ENCODE measurements at places on chromosomes 4 and X.

DNA sequence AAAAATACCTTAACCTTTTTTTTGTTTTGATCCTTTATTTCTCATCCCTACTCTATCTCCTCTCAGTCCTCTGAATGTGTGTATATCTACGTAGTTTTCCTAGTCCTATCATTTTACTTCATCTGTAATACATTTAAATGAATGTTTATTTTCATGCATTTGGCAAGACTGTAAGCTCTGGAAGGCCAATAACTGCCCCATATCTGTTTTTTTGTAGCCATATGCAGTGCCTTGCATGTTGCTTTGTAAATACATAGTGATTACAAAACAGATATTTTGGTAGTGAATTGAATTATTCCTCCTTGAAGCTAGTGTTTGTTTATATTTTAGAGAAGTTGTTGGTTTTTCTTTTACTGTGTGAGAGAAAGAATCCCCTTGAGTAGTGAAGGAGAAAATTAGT lies 450.2 kb downstream of the PCDH18 start:
- no peak for DNase-seq

DNA sequence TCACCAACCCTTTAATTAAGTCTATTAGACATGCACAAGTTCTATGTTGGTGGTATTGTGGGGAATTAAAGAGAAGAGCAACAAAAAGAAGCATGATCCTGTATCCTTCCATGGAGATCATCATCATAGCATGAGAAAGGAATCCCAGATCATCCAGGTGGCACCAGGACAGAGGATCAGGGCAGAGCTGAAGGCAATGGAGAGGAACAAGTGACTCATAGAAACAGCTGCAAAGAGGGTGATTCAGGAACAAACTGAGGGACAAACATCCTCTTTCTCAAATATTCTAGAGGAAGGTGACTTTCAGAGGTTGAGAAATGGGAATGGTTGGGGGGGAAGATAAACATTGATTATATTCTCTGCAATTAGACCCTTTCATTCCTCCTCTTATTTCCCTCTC lies 105.5 kb upstream of the OTUD4 start:
- DNase-seq, result no peak

- no peak for DNase-seq
These were observed 30.3 kb downstream of the INPP4B start for GRCh38 chr4:142815834-142816233.

- no peak for DNase-seq
These were observed 63.2 kb downstream of the SEPSECS start for GRCh38 chr4:25096981-25097443.

DNA sequence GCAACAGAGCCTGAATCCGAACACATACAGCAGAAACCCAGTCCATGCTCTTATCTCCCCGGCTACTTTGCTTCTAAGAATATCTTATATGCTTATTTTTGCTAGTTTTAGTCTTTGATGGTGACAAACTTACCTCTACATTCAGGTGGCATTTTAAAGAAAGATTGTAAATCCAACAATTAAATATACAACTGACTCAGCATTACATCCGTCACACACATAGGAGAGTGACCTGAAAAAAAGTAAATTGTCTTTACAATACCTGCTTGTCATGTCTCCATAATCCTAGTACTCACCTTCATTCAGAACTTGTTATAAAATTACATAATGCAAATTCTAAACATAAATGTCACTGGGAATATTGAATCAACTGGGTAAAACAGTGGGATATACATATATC lies 30.6 kb upstream of the BMP3 start:
- DNase-seq, result no peak

- DNase-seq, result no peak
These were observed 7.2 kb downstream of the SMS start for GRCh38 chrX:21947671-21948070.

DNA sequence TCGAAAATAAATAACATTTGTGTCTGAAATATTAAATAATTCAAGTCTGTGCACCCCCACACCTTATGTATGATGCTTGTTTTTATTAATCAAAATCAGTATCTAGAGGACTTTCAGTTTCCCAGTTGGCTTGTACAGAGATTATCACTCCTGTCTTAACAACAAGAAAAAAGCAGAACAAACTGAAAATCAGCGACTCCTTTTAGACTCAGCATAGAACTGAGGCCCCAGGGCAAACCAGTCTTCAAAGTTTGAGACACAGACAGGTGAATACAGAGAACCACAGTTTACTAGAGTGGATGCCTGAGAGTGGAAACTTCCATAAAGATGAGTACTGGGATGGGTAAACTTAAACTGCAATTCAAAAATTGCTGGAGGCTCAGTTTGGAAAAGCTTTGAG lies 142.8 kb upstream of the KLF8 start:
- no peak for DNase-seq

- no peak for DNase-seq
These were observed 109.9 kb upstream of the PTPN13 start for GRCh38 chr4:86484241-86484640.

GRCh38 chr4:53595204-53595603 lies 3.9 kb upstream of the LNX1 start:
- DNase-seq, result no peak

DNA sequence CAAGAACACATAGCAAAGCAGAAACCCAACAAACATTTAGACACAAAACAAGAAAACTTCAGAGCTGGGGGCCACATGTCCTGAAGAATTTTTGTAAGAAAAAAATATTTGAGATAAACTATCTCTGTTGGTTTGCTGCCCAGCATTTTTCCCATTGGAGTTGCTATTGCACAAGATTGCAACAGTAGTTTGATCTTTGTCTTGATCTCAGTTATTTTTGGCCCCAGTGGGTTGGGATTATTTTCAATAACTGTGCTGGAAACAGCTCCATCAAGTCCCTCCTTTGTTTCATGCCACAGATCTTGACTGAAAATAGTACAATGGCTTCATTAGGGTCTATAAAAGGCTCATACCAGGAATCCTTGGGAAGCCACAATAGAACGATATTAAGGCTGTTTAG lies 103.8 kb upstream of the RAI2 start:
- DNase-seq, result no peak

- no peak for DNase-seq
These were observed 29.9 kb upstream of the GAB1 start for GRCh38 chr4:143306788-143307187.

DNA sequence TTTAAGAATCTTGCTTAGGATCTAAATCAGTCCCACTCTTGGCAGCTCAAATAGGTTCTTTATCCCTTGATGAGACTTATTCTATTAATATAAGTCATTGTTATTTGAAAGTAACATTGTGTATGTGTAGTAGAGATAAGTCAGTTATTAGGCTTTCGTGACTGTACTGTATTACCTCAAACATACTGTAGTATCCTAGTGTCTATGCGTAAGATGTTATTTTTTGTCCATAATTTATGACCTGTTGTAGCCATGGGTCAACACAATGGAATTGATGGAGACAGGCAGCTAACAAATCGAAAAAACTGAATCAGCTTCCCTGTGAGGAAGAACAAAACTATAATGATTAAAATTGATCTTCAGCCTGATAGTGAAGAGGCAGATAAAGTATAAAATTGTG lies 41.8 kb downstream of the CLCN3 start:
- no peak for DNase-seq

- peak; percentile 72 for DNase-seq
These were observed 3.6 kb upstream of the LEF1 start for GRCh38 chr4:108172231-108172752.
